Stimulated activated CD8-positive, alpha-beta memory T cell treated with anti-CD3 and anti-CD28 coated beads, Interleukin-12 subunit alpha, Interleukin-12 subunit beta, amount 100 ng/mL, for 4 hours (primary cell): ENCODE measurements at places on chromosomes 6 and 20.

GRCh38 chr6:166626177-166627032, 646 bp downstream of the RPS6KA2 start:
- DNase-seq: peak; percentile 11

GRCh38 chr20:58017231-58017969, 211.1 kb downstream of the ANKRD60 start:
- no peak for DNase-seq

GRCh38 chr6:22596011-22596410, 26.6 kb downstream of the HDGFL1 start:
- no peak for DNase-seq

GRCh38 chr20:16194617-16195360, 378.5 kb downstream of the KIF16B start:
- DNase-seq: no peak

GRCh38 chr6:139778688-139779087, 404.2 kb upstream of the CITED2 start:
- no peak for DNase-seq

- no peak for DNase-seq
Observed at GRCh38 chr20:24617757-24618450, 148.5 kb downstream of the SYNDIG1 start.

DNA sequence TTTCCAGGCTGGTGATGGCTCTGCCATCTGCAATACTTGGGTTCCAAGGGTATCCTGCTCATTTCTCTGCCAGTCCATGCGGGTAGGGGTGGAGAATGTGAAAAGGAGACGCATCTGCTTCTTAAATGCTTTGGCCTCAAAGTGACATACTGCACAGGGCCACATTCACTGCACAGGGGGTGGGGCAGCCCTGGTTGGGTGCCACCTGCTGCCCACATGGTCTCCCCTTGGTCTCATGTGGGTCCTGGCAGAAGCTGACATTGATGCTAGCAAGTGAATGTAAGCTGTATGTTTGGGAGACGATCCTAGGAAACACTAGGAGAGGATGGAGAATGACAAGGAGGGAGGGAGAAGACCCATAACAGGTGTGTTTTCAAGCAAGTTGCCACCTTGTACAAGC, 140.9 kb downstream of the EDN3 start:
- DNase-seq: no peak
